NCI-H460 (cell line): ENCODE measurements at places on chromosomes 7 and 10. TPM values are rescaled to one million over a fixed set of nuclear protein-coding genes. Genes with fewer than 3 reads are reported as not detected.
A peak's percentile ranks its signal among the peaks of the same experiment; 100 is the strongest.

DNA sequence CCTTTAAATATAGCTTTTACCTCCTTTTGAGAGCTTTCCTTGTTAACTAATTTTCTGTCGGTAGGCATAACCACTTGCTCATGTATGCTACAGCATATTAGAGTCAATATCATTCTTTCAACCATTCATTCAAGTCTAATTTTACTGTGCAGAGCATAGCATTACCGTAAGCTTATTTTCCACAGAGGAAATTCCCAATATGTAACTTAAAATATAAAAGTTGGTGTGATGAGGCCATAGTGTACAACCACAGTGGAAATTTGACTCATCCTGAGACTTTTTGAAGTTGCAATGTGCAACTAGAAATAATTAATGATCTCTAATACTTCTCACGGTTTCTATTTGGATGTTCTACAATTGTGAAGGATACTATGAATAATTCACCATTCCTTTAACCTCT, 80.6 kb upstream of the KLF6 start:
- DNase-seq, result no peak

DNA sequence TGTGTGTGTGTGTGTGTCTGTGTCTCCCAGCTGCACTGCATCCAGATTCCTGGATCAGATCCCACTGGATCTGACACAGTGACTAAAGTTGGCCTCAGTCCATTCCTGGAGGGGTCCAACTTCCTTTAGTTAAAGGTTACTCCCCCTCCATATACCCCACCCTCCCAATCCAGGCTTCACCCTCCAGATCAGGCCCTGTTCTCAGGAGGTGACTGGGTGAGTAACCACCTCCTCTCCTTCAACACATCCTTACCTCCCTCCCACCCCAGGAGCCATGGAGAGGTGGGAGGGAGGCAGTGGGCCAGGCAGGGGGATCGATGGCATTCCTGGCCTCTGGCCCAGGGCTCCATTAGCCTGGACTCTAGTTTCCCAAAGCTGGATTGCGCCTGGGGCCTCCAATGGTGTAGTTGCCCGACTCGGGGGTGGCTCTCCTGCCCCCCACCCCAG, 11.3 kb downstream of the KCNIP2 start:
- DNase-seq, result no peak

DNA sequence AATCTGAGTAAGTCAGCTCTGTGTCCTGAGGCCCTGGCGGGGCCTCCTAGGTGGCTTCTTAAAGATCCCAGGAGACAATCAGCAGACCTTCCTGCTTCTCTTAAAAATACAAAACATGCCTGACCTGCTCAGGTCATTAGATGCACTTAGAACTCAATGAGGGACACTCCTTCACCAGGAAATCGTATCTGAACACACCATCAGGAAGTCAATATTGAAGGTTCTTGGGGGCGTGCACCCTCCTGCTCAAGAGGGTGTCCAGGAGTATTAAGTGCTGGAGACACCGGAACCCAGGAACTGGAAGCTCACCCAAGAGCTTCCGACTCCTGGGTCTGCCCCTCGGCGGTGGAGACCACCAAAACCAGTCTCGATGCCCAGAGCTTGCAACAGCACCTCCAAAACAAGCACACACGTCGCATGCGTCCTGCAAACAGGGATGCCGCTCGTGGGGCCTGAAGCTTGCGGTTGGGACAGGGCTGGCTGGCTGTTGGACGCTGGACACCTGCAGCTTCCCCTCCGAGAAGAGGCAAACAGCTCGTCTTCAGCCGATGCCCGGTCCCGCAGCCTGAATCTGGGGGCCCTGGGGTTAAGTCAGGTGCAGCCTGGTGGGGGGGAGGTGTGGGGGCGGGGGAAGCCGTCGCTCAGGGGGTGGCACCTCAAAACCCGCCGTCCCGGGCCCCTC, 803 bp downstream of the RAPGEF5 start:
- DNase-seq, result no peak

DNA sequence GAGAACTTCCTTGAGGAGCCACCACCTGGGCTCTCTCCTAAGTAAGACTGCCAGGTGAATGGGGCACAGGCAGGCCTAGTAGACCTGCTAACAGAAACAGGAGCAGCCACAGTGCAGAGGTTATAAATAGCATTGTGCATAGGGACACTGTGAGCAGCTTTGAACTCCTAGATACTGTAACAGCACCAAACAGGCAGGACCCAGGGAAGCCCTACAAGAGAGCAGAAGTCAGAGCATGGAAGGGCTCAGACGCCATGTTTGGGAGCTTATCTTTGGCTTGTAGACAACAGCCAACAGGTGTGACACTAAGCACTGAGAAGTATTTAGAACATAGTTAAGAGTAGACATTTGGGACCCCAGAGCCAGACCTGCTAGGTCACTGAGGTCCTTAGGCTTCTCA, 14.5 kb downstream of the XRCC2 start:
- DNase-seq, result no peak

- no peak for DNase-seq
Observed at GRCh38 chr7:140159497-140159896, 17.3 kb downstream of the KDM7A start.

DNA sequence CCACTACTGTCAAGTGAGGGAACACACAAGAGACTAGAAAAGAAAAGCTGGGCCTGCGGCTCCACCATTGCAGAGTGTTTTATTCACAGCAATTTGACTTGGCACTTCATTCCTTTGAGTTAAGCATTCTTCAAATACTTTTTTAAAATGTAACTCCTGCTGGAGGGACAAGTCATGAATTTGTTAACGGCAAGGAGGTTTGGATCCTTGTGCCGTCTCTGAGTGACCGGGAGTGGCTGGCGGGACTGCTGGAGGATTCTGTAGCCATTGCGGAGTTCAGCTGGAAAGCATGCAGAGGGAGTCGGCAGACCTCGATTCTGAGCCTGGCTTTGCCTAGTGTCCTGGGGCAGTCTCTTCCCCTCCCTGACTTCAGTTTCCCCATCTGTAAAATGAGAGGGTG, 9.8 kb downstream of the HSPA12A start:
- DNase-seq, result no peak

- no peak for DNase-seq
Observed at GRCh38 chr10:43076311-43076875, 476 bp upstream of the RET start.

GRCh38 chr7:14691597-14692203, 210.9 kb downstream of the DGKB start:
- peak; percentile 39 for DNase-seq

DNA sequence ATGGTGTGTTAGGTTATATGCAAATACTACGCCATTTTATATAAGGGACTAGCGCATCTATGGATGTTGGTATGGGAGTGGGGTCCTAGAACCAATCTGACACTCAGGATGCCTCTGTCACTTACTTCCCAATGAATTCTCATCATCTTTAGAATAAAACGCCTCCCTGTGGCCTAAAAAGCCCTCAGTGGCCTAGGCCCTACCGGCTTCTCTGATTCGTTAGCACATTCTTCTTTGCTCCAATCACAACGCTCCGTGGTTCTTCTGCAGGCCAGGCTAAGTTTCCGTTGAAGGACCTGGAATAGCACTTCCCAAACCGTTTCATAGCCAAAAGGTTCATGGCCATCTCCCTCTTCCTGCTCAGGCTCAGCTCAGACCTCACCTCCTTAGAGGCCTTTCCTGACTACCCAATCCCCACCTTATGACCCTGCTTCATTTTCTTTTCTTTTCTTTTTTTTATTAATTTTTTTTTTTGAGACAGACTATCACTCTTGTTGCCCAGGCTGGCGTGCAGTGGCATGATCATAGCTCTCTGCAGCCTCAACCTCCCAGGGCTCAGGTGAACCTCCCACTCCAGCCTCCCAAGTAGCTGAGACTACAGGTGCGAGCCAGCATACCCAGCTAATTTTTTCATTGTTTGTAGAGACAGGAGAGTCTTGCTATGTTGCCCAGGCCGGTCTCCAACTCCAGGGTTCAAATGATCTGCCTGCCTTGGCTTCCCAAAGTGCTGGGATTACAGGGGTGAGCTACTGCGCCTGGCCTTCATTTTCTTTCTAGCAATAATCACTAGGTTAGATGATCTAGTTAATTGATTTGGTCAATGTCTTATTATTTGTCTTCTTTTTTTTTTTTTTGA, 24.5 kb upstream of the YWHAG start:
- no peak for DNase-seq

DNA sequence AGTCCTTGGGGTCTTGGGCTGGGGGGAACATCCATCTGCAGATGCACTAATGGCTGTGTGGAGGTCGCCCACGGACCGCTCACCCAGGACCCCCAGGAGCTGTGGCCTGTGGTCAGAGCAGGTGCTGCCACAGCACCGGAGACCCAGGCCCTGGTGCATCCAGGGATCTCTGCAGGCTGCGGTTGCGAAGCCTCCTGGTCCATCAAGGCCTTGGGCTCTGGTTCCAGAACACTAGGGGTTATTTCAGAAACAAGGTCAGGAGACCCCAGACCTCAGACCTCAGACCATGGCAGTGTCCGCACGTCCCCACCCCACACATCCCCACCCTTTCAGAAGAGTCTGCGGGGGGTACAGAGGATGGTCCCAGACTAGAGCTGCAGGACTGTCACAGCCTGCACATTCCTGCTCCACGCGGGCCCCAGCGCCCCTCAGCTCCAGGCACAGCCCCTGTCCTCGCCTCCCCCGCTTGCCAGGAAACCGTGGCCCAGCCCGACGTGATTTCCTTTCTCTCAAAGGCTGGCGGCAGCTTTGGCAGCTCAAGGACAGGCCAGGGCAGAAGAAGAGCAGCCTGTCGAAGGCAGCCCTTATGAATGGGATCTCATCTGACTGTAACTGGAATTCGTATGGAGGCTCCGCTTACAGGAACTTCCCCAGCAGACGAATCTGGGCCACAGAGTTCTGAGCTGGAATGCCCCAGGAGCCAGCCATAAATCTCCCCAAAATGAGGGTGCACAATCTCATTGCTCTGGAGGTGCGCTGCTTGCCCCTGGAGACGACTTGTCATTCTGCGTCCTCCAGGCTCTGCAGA, 136.2 kb upstream of the RET start:
- no peak for DNase-seq

- DNase-seq, result no peak
Observed at GRCh38 chr10:3238115-3238871, 65.7 kb upstream of the PITRM1 start.

GRCh38 chr7:2357165-2357564, 2.5 kb downstream of the EIF3B start:
- no peak for DNase-seq

GRCh38 chr10:97689559-97690020, 2.5 kb upstream of the AVPI1 start:
- peak; percentile 95 for DNase-seq

DNA sequence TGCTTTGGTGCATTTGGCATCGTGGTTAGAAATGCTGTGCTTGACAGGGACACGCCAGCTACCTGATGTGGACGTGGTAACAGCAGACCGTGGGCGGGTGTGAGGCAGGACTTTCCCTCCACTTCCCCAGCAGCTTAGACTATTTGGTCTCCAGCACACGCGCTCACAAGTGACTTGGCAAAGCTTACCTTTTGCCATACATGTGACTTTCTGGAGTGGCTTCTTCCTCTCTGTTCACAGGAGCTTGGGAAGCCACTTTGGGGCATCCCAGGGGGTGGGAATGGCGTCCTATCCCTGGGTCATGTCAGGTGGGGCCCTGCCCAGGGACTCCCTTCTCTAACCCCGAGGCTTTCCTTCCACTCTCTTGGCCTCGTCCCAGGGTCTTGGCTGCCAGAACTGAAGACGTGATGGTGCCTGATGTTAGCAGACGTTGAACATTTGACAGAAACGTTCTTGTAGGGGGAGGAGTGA, 228.7 kb upstream of the KLF6 start:
- no peak for DNase-seq

DNA sequence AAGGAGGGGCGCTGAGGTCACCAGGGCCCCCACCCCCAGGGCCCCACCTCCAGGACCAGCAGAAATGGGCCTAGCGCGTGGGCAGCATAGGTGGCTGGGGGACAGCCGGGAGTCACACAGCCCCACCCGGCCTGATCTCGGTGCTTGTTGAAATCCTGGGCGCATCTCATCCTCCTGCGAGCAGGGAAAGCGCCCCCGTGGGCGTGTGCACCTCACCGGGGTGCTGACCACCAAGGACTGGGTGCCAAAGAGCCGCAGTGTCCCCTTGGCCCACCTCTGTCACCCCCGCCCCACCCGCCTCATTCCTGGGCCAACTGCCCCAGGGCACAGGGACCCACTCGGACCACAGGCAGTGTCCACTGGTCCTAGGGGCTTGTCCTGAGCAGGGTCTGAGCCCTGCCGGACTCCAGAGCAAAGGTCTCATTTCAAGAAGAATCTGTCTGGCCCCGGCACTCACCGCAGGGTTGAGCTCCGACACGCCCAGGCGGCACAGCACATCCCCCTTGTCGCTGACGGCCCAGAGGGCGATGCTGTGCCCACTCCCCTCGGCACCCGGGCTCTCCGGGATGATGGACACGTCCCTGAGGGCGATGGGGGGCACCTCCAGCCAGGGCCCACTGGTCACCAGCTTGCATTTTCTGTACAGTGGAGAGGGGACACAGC, 11.4 kb downstream of the BHLHA15 start:
- DNase-seq, result no peak

GRCh38 chr10:100621360-100622205, 85.8 kb downstream of the HIF1AN start:
- DNase-seq, result no peak

GRCh38 chr7:69714886-69715576, 116.8 kb downstream of the AUTS2 start:
- DNase-seq, result no peak

- DNase-seq, result no peak
Observed at GRCh38 chr7:45691155-45691656, 117.0 kb downstream of the ADCY1 start.

- DNase-seq, result no peak
Observed at GRCh38 chr7:66627881-66628360, 760 bp upstream of the KCTD7 start.

DNA sequence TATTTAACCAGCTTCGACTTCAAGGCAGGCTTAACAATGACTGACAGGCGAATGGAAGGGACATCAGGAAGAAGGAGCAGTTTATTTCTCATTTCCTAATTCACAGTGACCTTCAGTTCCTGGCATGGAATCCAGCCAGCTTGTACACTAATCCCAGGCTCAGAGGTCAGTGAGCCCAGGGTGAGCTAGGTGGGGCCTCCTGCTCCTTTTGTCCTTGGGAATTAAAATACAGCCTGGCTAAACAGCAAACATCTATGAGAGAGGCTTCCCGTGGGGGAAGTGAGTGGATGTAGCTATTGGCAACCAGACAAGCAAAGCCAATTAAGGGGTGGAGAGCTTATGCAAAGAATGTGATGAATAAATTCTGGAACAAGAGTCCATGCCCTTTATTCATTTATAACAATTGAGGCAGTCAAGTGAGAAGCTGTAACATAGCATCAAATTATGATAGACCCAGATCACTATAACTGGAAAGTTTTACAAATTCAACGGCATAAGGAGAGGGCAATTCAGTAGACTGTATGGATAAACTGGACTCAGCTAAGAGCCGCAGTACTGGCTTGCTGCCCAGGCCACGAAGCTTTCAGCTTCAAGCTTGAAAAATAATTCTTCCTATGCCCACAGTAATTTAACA, 57.1 kb downstream of the STK17A start:
- no peak for DNase-seq

The HOXA9 gene
- 5.1 and 7.8 TPM in 2 replicates for total RNA-seq

The CNPY1 gene
- not detected in 2 replicates for total RNA-seq

The PLEKHA1 gene
- total RNA-seq, result 19.6 and 24.2 TPM in 2 replicates

The TRIP6 gene
- 75.8 and 78.5 TPM in 2 replicates for total RNA-seq

The OR2A12 gene
- total RNA-seq, result not detected in 2 replicates

The SORBS1 gene
- total RNA-seq, result 0.27 and 0.43 TPM in 2 replicates

The VENTX gene
- not detected in 2 replicates for total RNA-seq

The SUV39H2 gene
- 13.5 and 16.3 TPM in 2 replicates for total RNA-seq

The PNLIPRP3 gene
- not detected in 2 replicates for total RNA-seq

The SNX10 gene
- 16.0 and 18.3 TPM in 2 replicates for total RNA-seq

The TAC1 gene
- not detected in 2 replicates for total RNA-seq

The SLC13A1 gene
- total RNA-seq, result not detected in 2 replicates

The NRG3 gene
- total RNA-seq, result not detected in 2 replicates

The CALHM3 gene
- total RNA-seq, result not detected in 2 replicates

The LLCFC1 gene
- not detected in 2 replicates for total RNA-seq
